ENCODE measurements at places on chromosomes 2 and 18. TPM values are rescaled to one million over a fixed set of nuclear protein-coding genes. Genes with fewer than 3 reads are reported as not detected.

GRCh38 chr2:61275575-61276184 lies 113.7 kb downstream of the C2orf74 start:
- DNase-seq, result no peak

The RTTN gene
- total RNA-seq, result 24.9 TPM

GRCh38 chr2:138724327-138724726 lies 55.9 kb downstream of the NXPH2 start:
- no peak for DNase-seq

DNA sequence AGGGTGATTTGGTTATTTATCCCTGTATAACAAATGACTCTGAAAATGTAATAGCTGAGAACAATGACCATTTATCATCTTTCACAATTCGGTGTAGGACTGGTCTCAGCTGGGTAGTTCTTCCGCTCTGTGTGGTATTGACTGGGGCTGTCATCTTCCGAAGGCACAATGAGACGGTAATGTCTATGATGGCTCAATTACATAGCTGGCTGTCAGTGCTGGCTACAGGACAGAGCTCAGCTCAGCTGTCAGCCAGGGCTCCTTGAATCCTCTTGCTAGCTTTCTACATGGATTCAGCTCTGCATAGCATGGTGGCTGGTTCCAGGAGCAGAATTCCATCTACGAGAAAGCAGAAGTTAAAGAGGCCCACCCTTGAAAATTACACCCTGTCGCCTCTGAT lies 483.8 kb downstream of the TDRD15 start:
- no peak for DNase-seq

DNA sequence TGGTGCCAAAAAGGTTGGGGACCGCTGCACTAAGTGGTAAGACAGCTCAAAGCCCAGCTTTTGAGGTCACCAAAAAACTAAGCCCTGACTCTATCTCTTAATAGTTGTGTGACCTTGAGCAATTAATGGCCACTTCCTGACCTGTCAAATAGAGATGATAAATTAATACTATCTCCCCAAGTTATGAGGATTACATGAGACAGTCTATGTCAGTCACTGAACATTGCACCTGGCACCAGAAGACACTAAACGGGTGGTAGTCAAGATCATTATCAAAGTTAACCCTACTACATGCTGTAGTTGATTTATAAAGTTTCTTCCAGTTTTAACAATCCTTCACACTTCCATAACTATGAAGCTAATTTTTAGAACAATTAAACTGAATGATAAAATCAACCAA lies 36.5 kb downstream of the STPG4 start:
- DNase-seq, result no peak

DNA sequence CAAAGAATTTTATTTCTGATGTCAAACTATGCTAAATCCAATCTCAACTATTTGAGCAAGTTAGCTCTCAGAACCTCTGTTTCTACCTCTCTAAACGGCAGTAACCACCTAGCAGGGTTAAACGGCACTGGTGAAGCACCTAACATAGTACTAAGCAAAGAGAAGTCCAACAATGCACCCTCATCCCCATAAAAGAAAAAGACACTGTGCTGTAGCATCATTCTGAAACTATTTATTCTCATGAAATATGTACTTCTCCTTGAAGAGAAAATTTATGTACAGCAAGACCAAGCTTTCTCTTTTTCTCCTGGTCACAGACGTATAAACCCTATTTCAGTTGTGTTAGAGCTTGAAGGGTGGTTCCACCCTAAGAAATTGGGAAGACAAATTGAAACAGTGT lies 4.8 kb downstream of the MEX3C start:
- DNase-seq, result no peak

The DBI gene
- total RNA-seq, result 43.3 TPM

The OSR1 gene
- 26.0 TPM for total RNA-seq

- DNase-seq, result no peak
Observed at GRCh38 chr2:173280853-173281252, 73.8 kb upstream of the CDCA7 start.

- no peak for DNase-seq
Observed at GRCh38 chr2:229900012-229900411, 21.8 kb downstream of the TRIP12 start.

DNA sequence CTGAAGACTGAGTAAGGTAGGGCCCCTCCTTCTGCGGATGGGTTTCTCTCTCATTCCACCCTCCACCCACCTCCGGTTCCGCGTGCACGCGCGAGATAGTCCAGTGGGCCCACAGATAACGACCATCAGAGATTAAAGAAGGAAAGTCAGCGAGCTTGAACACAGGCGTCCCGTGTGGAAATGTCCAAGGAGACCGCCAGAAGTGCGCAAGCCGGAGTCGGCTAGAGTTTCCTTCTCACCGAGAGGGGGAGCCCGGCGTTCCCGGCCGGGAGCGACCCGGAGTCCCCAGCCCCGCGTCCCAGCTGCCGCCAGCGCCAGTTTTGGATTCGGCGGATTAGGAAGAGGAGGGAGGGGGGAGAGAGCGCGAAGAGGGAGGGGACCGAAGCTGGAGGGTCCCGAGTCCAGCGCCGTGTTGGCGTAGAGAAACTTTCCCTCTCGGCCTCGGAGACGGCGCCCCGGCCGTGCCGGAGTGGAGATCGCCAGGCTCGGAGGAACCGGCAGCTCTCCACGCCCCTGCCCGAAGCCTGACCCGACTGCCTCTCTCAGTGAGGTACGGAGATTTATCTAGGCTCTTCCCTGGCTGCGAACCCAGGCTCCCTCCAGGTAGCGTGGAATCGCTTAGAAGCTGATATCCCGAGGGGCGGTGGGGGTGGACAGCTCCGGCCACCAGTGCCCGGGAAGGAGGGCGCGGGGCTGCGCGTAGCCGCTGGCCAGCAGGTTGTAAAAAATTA lies at the start of gene GULP1:
TSS of gene GULP1 (plus strand) at position 258 of the 731 bp plus-strand sequence. CDS start 185,829 bp downstream, outside the sequence.
- peak; percentile 69 for DNase-seq

DNA sequence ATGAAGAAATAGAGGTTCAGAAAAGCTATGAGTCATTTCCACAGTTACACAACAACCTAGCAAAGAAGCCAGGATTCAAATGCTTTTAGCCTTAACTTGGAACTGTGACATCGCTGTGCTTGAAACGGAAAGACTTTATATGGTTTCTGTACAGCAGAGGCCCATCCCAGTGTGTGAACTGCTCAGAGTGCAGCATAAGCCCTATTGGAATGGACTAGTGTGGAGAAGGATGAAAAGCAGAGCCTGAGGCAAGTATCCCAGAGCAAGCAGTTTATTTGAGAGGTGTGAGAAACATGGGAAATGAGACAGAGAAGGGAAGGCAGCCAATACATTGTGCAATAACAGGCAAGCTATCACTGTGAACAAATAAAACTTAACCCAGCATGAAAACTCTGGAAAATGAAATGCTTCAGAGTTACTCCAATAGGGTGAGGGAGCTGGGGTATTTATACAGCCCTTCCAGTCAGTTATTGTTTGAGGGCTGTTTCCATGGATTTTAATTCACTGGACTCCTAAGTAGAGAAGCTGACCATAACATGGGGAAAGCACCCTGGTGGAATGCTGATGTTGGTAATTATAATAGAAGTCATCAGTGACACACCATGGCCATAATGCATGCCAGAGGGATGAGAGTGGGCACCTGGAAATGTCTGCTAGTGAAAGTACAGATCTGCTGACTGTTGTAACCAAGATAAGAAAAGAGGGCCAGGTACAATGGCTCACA lies 254.0 kb upstream of the POU3F3 start:
- DNase-seq, result no peak

GRCh38 chr2:84778911-84779690 lies 101.8 kb downstream of the TRABD2A start:
- DNase-seq, result no peak

DNA sequence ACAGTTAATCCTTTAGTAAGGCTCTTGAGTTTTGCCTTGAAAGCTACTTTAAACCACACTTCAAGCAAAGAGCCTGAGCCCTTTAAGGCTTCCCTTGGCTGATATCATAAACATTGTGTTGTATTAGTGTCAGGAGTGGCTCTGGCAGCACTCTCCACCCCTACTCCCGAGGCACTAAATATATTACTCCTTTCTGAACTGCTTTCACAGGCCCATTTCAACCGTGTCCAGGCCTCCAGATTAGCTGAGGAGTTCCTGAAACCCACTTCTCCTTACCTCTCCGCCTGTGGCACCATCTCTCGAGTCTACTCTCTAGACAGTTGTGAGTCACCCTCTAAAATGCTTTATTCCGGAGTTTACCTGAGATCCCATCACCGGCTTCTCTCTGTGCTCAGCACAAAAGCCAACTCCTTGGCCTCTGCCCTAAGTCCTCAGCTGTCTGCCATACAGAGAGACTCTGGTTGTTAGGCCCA lies 14.4 kb upstream of the STON1 start:
- no peak for DNase-seq

The FBXO48 gene
- total RNA-seq, result 0.77 TPM

- DNase-seq, result no peak
Observed at GRCh38 chr2:147843391-147843863, 1.4 kb upstream of the ACVR2A start.

DNA sequence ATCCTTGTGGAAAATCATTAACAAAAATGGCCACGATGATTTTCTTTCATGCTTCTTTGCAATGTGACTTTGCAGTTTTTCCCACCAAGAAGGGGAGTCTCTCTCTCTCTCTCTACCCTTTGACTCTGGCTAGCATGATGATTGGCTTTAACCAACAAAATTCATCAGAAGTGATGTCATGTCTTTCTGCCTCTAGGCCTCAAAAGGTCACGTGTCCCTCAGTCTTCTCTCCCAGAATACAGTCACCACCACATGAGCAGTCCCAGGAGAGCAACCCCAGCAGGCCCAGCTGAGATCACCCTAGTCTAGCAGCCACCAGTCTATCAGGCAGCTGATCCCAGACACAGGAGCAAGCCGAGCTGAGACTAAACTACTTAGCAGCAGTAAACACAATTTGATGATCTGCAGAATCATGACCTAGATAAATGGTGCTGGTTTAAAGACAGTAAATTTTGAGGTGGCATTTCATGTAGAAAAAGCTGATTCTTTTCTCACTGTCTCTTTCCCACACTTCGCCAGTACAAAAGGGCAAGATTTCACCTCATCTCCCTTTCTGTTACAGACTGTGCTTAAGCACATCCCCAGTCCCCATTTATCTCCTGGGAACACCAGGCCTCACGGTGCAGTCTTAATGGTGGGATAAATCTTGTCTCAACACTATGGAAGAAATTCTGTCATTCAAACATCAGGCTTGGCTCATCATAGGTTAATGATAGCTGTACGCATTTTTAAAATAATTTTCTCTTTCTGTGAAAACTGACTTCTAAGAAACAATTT lies 132.7 kb downstream of the SCG2 start:
- DNase-seq, result no peak

DNA sequence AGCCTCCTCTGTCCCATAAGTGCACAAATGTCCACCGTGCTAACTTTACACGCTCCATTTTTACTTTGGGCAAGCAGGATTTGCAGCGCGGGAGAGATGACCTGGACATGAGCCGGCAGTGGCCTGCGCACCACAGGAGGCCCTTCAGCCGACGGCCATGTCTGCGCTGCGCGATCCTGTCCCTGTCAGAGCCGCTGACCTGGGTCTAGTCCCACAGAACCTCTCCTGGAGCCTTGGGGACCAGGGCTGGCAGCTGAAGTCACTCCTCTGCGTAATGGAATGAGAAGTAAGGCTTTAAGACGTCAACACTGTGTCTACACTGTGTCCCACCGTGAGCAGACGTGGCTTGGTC lies 29.6 kb downstream of the ADI1 start:
- DNase-seq, result no peak

The CNDP1 gene
- 0.75 TPM for total RNA-seq

The IL1RN gene
- total RNA-seq, result not detected

The ABCA12 gene
- 0.43 TPM for total RNA-seq
